MCF 10A (cell line): ENCODE measurements at places on chromosomes 3 and 15.
A peak's percentile ranks its signal among the peaks of the same experiment; 100 is the strongest.

- H3K4me1 ChIP-seq, result no peaks in the 10 kb centered on the region
- no peaks in the 10 kb centered on the region for H3K27me3 ChIP-seq
- no peak for DNase-seq
- no peak overlapping the region for H3K27ac ChIP-seq
These were observed 25.8 kb downstream of the SPSB4 start for GRCh38 chr3:141076797-141077571.

GRCh38 chr3:150020527-150020926 is 49.8 kb upstream of the PFN2 start:
- no peaks in the 10 kb centered on the region for H3K27me3 ChIP-seq
- H3K27ac ChIP-seq, result peak overlapping the region; percentile 69
- H3K4me3 ChIP-seq, result no peak overlapping the region
- peaks cover 11% of the 10 kb centered on the region for H3K4me1 ChIP-seq

- no peak overlapping the region for H3K4me3 ChIP-seq
- H3K27ac ChIP-seq, result no peak overlapping the region
- DNase-seq, result no peak
- H3K4me1 ChIP-seq, result no peaks in the 10 kb centered on the region
- H3K27me3 ChIP-seq, result peaks cover 8% of the 10 kb centered on the region
- no peaks in the 10 kb centered on the region for H3K36me3 ChIP-seq
These were observed 10.6 kb downstream of the MAP1A start for GRCh38 chr15:43527802-43528541.

- H3K4me3 ChIP-seq, result no peak overlapping the region
- H3K4me1 ChIP-seq, result peaks cover 6% of the 10 kb centered on the region
- H3K36me3 ChIP-seq, result no peaks in the 10 kb centered on the region
- DNase-seq, result no peak
- no peak overlapping the region for H3K27ac ChIP-seq
These were observed 3.3 kb downstream of the RYR3 start for GRCh38 chr15:33314069-33314468.

DNA sequence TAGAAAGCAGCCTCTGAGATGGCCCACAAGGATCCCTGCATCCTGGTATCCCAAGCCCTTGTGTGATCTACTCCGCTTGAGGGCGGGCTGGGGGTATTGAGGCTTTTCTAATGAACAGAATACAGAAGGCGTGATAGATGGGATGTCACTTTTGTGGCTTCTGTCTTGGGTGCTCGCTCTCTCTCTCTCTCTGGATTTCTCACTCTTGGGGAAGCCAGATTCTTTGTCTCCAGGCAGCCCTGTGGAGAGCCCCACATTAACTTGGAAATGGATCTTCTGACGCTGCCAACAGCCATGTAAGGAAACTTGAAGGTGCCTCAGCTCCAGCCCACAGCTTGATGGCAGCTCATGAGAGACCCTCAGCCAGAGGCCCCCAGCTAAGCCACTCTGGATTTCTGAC is 26.9 kb upstream of the SEC62 start:
- no peaks in the 10 kb centered on the region for H3K36me3 ChIP-seq
- H3K4me1 ChIP-seq, result peaks cover 6% of the 10 kb centered on the region
- no peak for DNase-seq
- no peak overlapping the region for H3K4me3 ChIP-seq
- H3K27me3 ChIP-seq, result peaks cover 31% of the 10 kb centered on the region

- H3K4me1 ChIP-seq, result peaks cover 22% of the 10 kb centered on the region
- H3K36me3 ChIP-seq, result no peaks in the 10 kb centered on the region
- no peak overlapping the region for H3K4me3 ChIP-seq
- DNase-seq, result no peak
- H3K27me3 ChIP-seq, result no peaks in the 10 kb centered on the region
These were observed 72.2 kb upstream of the BHLHE40 start for GRCh38 chr3:4907050-4907449.

GRCh38 chr15:100252779-100253417 is 88.9 kb downstream of the ADAMTS17 start:
- no peaks in the 10 kb centered on the region for H3K4me1 ChIP-seq
- no peaks in the 10 kb centered on the region for H3K27me3 ChIP-seq
- H3K36me3 ChIP-seq, result no peaks in the 10 kb centered on the region
- DNase-seq, result no peak

GRCh38 chr3:8653800-8654408 is 9.3 kb upstream of the SSUH2 start:
- no peak overlapping the region for H3K4me3 ChIP-seq
- DNase-seq, result no peak
- peaks cover 20% of the 10 kb centered on the region for H3K27me3 ChIP-seq
- H3K4me1 ChIP-seq, result peaks cover 12% of the 10 kb centered on the region
- H3K36me3 ChIP-seq, result no peaks in the 10 kb centered on the region

GRCh38 chr3:117914540-117915100 is 1120.0 kb downstream of the IGSF11 start:
- no peak overlapping the region for H3K4me3 ChIP-seq
- DNase-seq, result no peak
- H3K27me3 ChIP-seq, result no peaks in the 10 kb centered on the region

- no peak for DNase-seq
- no peaks in the 10 kb centered on the region for H3K36me3 ChIP-seq
- no peaks in the 10 kb centered on the region for H3K27me3 ChIP-seq
- H3K4me3 ChIP-seq, result no peak overlapping the region
- H3K27ac ChIP-seq, result peak overlapping the region; percentile 85
- H3K4me1 ChIP-seq, result peaks cover 56% of the 10 kb centered on the region
These were observed 103.8 kb upstream of the GALNT15 start for GRCh38 chr3:16070707-16071106.

DNA sequence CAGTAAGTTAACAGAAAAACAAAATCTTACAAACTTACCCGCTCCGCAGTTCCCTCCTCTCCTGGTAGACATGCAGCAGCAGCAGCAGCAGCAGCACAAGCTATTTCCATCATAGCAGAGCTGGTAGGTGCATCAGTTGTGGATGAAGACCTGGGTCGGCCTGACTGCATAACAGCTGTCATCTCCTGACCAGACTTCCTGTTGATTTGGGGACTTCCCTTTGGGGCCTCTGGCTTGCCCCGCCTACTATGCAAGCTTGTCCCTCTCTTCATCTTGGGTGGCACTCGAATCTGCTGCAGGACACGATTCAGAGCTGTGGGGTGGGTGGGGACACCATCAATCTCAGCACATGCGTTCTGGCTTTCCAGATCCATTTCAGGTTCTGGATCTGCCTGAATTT is 65.7 kb downstream of the TMCC1 start:
- no peak for DNase-seq
- H3K4me1 ChIP-seq, result peaks cover 17% of the 10 kb centered on the region
- H3K36me3 ChIP-seq, result peaks cover 7% of the 10 kb centered on the region
- H3K4me3 ChIP-seq, result no peak overlapping the region
- no peak overlapping the region for H3K27ac ChIP-seq
- no peaks in the 10 kb centered on the region for H3K27me3 ChIP-seq

DNA sequence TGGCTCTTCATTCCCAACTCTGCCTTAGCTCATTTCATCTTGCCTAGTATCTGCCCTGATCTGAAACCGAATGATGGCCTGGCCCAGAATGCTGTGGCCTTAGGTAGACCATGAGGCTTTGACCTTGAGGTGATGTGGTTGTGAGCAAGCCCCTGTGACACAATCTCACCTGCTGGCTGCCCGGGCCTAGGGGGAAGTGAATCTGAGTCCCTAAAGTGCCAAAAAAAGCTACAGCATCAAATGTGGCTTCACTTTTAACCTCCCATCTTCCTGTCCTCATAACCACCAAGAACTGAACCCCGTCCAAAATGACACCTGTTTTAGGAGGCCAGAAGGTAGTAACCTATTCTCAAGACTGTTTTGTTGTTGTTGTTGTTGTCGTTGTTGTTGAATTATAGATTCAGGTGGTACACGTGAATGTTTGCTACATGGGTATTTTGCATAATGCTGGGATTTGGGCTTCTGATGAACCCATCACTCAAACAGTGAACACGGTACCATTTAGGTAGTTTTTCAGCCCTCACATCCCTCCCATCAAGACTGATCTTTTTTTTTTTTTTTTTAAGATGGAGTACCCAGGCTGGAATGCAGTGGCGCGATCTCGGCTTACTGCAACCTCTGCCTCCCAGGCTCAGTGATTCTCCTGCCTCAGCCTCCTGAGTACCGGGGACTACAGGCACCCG is 54.6 kb downstream of the MCCC1 start:
- no peak overlapping the region for H3K4me3 ChIP-seq
- H3K4me1 ChIP-seq, result no peaks in the 10 kb centered on the region
- H3K36me3 ChIP-seq, result peaks cover 62% of the 10 kb centered on the region
- no peaks in the 10 kb centered on the region for H3K27me3 ChIP-seq

DNA sequence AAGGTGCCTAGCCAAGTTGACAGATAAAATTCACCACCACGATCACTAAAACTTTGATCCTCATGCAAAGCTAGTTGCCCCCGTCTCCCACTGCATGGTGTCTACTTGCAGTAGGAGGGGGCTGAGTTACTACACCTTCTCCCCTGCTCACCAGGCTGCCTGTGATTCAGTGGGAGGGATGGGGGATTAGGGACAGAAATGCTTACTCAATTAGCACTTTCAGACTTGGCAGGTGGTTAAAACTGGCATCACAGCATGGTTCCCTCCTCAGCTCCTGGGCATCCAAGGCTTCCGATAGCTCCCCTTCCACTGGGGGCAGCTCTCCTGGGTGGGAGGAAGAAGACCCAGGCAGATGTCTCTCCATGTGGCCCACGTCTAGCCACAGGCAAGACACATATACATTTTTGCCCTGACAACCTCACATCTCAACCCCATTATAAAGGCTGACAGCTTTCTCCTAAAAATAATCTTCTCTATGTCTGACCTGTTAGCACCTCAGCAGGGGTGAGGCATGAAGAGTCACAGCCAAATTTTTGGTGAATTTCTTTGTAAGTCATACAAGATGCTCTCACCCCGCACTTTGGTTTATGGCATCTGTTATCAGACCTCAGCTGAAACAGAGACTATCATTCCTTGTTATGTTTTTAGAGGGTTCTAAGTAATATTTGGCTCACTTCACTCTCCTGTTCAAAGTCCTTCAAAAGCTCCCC is 369.0 kb downstream of the SV2B start:
- DNase-seq, result no peak
- no peaks in the 10 kb centered on the region for H3K4me1 ChIP-seq
- no peaks in the 10 kb centered on the region for H3K36me3 ChIP-seq

DNA sequence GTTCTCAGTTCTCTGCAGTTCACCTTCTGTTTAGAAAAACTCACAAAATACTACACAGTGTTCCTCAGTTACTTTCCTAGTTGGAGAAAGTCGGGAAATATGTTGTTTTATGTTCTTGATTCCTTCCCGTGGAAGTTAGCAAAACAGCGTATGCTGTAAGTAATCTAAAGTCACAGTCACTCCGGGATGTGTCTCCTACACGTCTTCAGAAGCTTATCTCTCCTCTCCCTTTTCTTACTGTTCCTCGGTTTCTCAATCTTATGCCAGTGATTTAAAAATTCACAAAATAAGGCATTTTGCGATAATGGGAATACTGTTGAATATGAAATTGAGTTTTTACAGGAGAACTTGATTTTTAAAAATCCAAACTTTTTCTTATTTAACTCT is 1.7 kb downstream of the HEG1 start:
- H3K27ac ChIP-seq, result no peak overlapping the region
- DNase-seq, result no peak
- H3K4me3 ChIP-seq, result peak overlapping the region; percentile 81

GRCh38 chr3:32963871-32964270 is 12.4 kb downstream of the CCR4 start:
- no peaks in the 10 kb centered on the region for H3K36me3 ChIP-seq
- no peak overlapping the region for H3K4me3 ChIP-seq
- no peak for DNase-seq
- no peaks in the 10 kb centered on the region for H3K27me3 ChIP-seq
- no peak overlapping the region for H3K27ac ChIP-seq
- peaks cover 6% of the 10 kb centered on the region for H3K4me1 ChIP-seq

DNA sequence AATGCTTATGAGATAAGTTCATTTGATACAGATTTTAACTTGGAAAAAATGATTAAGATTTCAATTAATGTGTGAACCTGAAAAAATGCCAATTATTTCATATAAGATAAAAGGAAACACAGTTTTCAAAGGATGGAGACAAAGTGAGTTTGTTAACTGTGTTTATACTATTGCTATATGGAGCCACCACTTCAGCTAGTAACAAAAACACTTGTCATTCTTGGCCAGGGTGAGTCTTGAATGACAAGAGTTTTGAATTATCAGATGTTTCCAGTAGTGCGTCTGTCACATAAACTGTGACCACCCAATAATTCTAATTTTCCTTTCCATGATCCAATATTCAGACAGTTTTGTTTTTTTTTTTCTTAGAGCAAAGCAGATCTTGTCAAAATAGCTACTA is 78.0 kb upstream of the GADL1 start:
- H3K27ac ChIP-seq, result no peak overlapping the region
- no peak overlapping the region for H3K4me3 ChIP-seq
- H3K27me3 ChIP-seq, result no peaks in the 10 kb centered on the region
- no peaks in the 10 kb centered on the region for H3K36me3 ChIP-seq

DNA sequence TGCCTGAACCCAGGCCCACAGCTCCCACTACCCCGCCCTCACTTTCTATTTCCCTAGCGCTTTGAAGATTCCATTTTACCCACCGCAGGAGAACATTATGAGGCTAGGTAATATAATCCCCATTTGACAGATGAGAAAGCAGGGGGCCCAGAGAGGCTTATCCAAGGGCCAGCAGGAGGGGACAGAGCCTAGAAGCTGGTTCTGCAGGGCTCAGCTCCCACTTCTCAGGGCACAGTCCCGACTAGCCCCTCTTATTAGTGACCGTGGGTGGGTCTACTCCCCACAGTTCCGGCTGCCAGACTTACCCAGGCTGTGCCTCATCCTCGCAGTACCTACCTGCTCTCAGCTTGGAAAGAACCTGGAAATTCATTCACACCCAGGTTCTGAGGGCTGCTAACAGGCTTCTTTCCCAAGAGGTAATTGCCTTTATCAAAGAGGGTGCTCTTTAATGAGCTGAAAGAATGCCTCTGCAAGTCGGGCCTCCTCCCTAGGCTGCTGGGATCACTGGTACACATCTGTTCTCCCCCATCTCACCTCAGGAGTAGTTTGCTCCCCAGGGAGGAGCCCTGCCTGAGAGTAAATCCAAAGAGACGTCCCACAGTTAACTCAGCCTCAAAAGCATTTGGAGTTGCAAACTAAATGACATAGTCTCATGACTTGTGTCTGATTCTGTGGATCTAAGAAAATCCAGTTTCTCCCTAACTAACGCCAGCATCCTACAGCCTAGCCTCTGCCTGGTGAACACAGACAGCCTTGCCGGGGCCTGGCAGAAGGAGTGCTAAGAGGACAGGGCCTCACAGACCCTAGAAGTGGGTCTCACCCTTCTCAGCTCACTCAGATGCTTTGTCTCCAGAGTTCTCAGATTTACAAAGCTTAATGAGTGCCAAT is 125.0 kb downstream of the CHSY1 start:
- H3K27ac ChIP-seq, result peak overlapping the region; percentile 97
- H3K36me3 ChIP-seq, result no peaks in the 10 kb centered on the region
- H3K4me3 ChIP-seq, result peak overlapping the region; percentile 67
- no peaks in the 10 kb centered on the region for H3K27me3 ChIP-seq
- H3K4me1 ChIP-seq, result peaks cover 35% of the 10 kb centered on the region
